ENCODE measurements at places on chromosomes 3 and 15.

GRCh38 chr3:187104933-187105332, 34.4 kb downstream of the RPL39L start:
- no peak for DNase-seq

DNA sequence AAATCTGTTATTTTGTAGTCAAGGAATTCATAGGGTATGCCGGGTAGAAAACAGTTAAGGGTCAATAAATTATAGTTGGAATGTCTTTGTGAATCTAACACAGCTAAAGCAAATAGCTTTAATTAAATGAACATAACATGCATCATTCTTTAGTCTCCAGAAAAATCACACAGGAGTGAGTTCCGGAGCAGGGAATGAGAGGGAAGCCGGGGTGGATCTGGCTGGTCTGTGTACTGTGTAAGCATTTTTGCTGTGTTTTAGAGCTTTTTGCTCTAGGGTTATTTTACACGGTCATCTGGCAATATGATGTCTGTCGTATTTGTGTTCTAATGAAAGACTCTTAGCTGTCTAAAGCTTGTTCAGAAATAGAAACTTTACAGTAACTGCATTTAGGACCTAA, 57.5 kb downstream of the MED12L start:
- DNase-seq = no peak

- no peak for DNase-seq
These were observed 360.3 kb upstream of the TBL1XR1 start for GRCh38 chr3:177557548-177557947.

GRCh38 chr3:34131091-34131490, 332.7 kb downstream of the PDCD6IP start:
- DNase-seq = no peak

- DNase-seq = no peak
These were observed 376.0 kb upstream of the PDZRN3 start for GRCh38 chr3:74000725-74001124.

DNA sequence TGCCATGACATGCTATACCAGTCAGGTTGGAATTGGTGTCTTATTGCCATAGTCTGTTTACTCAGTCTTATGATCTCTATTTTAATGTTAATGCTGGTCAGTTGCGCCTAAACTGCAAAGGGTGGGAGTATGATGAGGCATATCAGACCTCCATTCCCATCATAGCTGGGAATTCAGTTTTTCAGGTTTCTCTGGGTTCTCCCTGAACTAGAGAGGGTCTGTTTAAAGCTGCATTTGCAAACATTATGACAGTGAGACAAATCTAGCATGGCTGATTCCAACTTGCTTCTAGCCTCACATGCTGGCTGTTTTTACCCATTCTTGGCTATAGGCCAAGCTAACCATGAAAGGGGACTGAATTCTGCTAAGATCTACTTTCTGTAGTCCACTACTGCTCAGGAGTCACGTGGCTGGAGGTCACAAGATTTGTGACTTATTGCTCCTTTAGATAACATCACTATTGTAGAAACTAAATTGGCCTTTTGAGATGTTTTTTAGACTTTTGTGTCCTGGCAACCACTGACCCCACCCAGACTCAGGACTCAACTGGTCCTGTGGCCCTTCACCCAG, 96.5 kb downstream of the TGFBR2 start:
- no peak for DNase-seq

DNA sequence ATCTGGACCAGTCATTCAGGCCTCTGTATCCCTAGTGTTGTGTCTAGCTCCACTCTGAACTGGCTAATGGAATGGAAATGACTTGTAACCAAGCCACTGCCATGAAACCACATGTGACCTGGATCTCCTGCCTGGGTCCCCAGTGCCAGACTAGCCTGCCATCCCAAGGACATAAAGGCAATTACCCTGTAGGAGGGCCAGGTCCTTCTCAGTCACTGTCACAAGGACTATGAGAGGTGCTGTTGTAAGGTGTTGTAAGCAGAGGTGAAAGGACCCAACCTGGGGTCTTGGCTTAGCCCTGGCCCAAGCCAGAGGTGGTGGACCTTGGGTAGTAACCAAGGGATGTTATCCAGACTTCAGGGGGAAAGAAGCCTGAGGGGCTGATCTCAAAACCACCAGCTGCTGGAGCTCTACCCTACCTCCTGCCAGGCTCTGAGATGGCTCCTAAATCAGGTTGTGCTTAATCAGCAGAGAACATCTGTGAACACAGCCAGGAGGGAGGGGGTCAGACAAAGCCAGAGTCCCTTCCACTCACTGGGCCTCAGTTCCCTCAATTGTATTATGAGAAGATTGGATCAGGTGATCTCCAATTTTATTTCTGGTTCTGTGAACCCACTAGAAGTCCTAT, 15.7 kb upstream of the KLHL24 start:
- no peak for DNase-seq

Measured in endothelial cell (in vitro differentiated cells).